ENCODE measurements at places on chromosomes 3 and 15.

DNA sequence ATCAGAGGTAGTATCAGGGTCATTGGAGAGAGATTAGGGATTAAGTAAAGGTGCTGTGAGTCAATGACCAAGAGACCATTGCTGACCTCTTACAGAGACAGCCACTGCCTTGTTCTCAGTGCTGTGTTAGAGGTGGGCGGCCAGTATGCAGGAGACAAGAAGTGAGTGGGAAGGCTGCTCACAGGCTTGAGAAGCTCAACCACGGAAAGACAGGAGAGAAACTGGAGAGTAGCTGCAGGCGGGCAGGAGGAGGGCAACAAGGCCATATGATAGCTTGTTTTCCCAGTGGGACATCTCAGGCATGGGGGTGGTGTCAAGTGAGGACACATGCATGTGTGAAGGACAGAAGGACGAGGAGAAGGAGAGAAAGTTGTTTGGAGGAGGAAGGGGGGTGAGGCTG, 237.3 kb downstream of the PDCD6IP start:
- DNase-seq, result no peak

DNA sequence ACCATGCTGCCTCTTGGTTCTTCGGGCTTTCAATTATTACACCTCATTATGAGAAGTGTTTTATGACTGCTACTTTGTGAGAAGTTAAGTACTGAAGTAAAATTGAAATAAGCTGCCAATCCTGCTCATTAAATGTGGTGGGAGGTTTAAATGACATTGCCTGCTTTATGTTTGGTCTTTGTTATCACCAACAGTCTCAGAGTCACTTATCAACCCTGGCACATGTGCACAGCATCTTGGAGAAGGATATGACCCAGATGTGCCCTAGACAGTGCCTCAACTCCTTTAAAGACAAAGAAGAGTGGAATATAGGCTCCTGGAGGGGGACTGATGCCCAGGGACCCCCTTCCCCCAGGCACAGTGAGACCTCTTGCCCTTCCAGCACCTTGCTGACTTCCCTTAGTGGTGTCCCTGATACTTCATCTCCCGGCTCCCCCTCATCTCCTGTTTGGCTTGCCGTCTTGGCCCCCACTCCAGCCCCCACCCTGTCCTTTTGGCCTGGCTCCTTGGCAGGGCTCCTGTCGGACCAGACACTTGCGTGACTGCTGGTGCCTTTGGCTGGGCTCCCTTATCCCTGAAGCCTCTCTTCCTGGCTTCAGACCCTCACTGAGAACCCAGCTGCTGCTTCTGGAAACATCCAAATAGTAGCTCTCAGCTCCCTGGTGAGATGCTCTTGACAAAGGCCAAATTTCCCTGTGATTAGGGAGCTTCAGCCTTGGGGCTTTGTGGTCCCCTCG, 39.8 kb downstream of the ARHGAP31 start:
- DNase-seq, result no peak

DNA sequence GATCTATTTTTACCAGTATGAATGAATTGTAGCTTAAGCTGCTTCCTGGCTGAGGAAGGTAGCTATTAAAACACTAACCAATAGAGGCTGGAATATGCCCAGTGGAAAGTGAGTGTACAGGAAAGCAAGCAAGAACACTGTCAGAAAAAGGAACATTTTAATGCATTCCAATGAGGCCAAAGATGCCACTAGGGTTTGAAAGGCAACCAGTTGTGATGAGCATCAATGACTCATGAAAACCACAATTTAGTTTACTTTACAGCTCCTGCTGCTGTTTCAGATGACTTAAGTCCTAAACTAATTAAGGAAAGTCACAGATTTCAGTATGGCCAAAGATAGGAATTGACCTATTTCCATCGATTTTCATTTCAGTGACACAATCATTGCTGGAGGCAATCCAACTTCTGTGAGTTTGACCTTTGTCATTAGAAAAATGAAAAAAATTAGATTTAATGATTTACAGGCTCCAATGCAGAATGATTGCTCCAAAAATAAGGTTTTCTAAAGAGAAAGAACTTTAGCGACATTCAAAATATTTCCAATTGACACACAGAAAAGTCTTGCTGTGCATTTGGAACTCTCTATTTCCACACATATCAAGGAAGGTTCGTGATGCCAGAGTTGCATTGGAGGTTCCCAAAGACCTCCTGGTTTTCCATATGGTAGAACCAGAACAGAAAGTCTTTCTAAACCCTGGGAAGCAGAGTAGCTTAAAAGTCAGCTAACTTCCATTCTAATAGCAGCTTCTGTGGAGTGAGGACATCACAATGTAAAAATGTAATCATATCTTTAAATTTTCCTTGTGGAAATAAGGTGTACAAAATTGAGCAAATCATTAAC, 103.0 kb downstream of the SUCNR1 start:
- DNase-seq, result peak; percentile 90

GRCh38 chr3:127814325-127814781, 8.0 kb downstream of the MGLL start:
- DNase-seq, result no peak

DNA sequence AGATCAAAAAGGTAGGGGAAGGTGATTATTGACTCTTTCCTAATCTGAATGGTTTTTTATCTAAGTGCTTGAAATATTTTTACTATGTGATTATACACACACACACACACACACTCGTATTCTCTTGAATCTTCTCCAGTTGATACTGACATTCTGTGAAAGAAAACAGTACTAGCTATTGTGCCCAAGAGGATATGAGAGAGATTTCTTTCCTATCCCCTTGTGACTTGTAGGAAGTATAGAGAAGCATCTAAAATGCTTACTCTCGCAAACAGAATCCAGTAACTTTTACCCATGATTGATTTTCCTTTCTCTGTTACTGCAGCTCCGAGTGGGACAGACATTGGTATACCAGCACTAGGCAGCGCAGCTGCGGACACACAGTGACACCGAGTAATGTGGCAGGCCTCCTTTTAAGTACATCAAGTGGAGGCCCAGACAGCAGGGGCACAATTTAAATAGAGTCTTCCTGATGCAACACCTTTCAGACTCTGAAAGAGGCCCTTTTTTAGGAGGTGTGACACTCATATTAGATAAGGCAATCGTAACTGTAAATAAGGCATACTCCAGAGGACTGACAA, 421.0 kb upstream of the CNTN4 start:
- DNase-seq, result no peak

DNA sequence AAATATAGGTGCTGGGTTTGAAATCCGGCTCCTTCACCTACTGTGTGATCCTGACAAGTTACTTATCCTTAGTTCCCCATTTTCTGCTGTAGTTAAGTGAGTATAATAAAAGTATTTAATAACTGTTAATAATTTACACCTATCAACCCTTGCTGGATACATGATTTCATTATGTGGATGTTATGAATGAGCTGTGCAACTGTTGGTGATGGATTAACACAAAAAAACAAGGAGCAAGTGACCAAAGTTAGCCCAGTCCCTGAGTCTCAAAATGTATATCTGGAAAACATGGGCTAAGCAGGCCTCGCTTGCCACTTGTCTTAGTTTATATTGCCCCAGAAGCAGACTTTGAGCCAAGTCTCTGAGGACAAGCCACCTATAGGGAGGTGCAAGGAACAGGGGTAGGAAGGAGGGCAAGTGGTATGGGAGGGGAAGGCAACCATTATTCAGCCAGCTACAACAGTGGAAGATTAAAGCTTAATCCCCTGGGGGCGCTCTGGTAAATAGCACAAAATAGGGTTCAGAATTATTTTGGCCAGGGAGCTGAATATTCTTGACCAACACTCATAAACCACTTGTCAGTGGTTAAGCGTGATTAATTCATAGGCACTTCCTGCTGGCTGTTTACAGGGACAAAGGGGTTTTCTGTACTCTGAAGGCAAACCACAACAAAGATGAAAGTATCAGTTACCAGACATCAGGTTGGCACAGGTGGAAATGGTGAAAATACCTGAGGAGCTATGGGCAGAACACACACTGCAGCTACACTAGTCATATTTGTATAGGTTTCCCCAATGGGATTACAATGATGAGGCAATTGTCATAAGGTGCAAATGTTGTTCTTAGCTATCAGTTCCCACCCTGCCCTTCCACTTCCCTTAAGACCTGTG, 76.2 kb downstream of the TRIM42 start:
- no peak for DNase-seq

GRCh38 chr15:84734794-84735479, 13.5 kb upstream of the ZNF592 start:
- DNase-seq, result peak; percentile 26

GRCh38 chr3:155853214-155854140, 750 bp downstream of the SLC33A1 start:
- peak; percentile 44 for DNase-seq

DNA sequence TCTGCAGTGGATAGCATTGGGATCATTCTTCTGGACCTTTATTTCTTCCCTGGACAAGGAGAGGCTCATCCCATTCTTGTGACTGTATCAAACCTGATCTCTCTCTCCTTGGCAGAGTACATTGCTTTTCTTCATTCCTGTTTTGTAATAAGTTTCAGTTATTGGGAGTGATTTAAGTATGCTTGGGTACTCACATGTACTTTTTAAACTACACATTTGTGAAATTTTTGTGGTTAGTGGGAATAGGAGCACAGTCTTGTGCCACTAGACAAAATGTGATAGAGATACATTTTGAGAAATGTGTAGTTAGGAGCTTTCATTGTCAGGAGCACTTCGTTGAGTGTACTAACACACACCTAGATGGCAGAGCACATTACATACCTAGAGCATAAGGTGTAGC, 262.6 kb downstream of the C3orf38 start:
- peak; percentile 30 for DNase-seq

DNA sequence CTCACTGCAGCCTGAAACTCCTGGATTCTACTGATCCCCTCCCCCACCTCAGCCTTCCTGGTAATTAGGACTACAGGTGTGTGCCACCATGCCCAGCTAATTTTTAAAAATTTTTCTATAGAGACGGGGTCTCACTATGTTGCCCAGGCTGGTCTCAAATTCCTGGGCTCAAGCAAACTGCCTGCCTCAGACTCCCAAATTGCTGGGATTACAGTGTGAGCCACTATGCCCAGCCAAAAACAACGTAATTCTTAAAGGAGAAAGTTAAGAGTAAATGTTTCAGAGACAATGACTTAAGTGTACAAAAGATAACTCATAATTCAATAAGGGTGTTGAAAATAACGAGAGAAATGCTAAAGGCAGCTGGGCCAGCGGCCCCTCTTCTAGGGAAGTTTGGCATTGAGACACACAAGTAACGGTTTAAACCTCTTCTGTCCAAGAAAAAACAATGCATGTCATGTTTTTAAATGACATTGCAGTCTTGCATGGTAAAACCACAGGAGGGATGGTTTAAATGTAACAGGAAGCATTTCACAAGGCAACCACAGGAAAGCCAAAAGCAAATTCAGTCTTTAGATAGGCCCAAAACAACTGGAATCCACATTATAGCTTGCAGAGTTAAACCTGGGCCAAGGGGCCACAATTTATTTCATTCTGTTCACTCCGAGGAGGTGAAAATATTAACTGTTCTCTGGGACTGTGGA, 5.1 kb downstream of the PROK2 start:
- no peak for DNase-seq

GRCh38 chr3:141860086-141860669, 16.3 kb upstream of the ATP1B3 start:
- no peak for DNase-seq

DNA sequence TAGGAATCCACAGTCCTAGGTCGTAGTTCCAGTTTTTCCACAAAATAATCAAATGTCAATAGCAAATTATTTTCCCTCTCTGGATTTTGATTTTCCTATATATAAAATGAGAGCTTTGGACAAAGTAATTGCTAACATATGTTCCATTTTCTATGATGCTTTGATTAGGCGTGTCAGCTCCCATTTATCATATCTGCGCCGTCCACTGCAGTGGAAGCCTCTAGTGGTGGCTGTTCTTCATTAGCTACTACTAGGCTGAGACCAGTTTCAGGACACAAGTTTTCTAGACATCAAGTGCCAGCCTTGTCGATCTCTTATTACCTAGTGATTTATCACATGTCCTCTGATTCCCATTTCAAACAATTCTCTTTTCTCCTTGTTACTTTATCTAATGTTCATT, 271.5 kb downstream of the TUSC7 start:
- DNase-seq, result no peak

- DNase-seq, result no peak
Measured at GRCh38 chr15:70246623-70247220, 149.0 kb upstream of the TLE3 start.

DNA sequence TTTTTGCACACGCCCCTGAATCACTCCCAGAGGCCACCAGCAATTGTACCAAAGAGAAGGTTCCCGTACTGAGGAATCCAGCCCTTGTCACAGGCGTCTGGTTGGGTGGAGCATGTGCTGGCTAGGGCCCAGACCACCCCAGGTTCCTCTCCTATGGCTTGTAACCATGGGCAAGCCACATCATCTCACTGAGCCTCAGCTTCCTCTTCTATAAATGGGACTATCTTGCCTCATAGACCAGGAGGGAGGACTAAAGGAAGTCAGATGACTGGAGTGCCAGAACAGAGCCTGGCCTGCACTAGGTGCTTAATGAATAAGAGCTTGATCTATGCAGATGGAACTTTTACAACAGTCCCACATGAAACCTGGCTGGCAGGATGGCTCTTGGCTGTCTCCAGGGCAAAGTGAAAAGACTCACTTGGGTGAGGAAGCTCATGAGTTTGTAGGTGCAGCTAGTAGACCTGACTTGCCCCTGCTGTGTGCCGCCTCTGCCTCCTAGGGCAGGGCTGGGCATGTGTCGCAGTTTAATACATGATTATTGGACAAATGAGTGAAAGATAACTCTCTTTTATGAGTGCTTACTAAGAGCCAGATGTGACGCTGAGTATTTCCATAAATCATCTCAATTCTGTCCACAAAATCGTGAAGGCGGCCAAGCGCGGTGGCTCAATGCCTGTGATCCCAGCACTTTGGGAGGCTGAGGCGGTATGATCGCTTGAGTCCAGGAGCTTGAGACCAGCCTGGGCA, 29.3 kb downstream of the CTSH start:
- no peak for DNase-seq

GRCh38 chr3:105938101-105938500, 69.3 kb upstream of the CBLB start:
- peak; percentile 77 for DNase-seq

- no peak for DNase-seq
Measured at GRCh38 chr15:57949374-57949943, 116.1 kb downstream of the ALDH1A2 start.

DNA sequence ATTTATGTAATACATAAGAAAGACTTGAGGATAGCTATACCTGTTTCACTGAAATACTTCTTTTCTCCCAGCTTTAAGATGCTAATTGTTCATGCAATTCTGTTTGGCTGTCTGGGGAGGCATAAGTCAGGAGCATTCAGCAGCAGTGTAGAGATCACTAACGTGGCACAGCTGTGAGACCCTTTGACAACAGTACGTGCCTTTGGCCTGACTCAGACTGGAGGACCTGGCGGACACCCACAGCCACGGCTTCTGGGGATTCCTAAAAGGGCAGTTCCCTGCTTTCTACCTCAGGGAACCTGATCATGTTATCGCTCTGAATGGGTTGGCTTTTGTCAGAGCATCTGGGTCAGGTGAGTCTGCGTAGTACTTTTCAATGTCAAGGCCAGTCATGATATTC, 295.0 kb upstream of the ICE2 start:
- peak; percentile 14 for DNase-seq

Data from fibroblast of lung (primary cell).